ENCODE measurements at places on chromosomes 2 and 18. TPM values are rescaled to one million over a fixed set of nuclear protein-coding genes. Genes with fewer than 3 reads are reported as not detected.

SLC20A1 gene
- total RNA-seq, result 560 TPM

IL1F10 gene
- not detected for total RNA-seq

CRYBA2 gene
- not detected for total RNA-seq

BCL11A gene
- total RNA-seq, result 1.6 TPM

CABYR gene
- total RNA-seq, result 2.9 TPM

C1QL2 gene
- total RNA-seq, result not detected

PSMD14 gene
- total RNA-seq, result 156 TPM
